Activated effector memory CD4-positive, alpha-beta T cell treated with Interleukin-2 at 50 U/mL for 16 hours (primary cell): ENCODE measurements at places on chromosomes 4 and X.

DNA sequence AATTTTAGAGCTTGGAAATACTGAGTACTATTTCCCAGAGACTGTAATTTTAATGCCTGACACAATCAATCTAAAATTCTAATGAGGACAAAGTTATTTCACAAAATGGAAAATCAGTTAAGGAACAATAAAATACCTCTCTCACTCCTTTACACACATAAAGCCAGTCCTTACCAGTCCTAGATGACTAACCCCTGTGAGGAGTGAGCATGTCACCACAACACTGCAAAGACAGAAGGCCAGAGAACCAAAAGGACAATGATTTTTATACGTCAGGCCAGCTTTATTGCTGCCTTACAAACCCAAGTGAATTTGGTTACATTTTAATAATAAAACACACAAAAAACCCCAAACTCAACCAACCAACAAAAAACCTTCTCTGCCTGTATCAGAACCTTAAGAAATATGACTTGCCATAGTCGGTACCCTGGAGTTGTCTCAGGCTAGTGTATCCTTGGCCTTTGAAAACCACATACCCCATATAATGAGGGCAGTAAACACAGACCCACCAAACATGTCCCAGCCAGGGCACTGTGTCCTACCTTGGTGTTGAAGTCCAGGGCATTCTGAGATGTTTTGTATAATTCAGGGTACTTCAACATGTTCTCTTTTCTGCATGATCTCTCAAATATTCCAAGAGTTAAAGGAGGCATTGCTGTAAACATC, 57.6 kb downstream of the SHISA3 start:
- no peak for DNase-seq

DNA sequence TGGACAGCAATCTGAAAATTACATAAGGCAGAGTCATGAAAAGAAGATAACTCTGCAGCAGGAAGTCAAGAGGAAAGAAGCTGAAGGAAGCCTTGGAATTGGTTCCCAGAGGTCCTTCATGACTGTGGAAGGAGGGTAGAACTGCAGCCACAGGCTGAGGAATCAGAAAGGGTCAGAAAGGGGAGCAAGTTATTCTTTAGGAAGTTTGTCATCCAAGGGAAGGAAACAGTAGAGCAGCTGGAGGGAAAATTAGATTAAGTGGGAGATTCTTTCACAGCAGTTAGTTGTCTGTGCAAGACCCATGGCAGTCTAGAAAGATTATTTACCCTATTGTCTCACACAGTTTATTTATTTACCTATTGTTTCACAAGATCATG, 9.3 kb upstream of the ADH1C start:
- DNase-seq, result no peak

GRCh38 chr4:156892805-156893204, 78.8 kb downstream of the PDGFC start:
- DNase-seq, result no peak

DNA sequence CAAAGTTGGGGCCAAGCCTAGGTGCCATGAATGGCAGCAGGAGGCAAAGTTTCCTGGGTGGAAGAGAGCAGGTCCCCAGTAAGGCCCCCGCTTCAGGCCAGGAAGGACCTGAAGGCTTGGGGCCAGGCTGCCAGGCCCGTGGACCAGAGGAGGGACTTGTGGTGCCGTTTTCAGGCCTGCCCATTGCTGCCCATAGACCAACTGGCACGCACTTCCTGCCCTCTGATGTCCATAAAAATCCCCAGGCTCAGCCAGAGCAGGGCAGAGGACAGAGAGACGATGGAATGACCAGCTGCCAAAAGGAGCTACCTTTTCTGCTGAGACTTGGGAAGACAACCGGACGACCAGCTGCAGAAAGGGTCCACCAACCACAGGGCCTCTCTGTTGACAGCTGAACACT, 1205.5 kb downstream of the ARAP2 start:
- no peak for DNase-seq

DNA sequence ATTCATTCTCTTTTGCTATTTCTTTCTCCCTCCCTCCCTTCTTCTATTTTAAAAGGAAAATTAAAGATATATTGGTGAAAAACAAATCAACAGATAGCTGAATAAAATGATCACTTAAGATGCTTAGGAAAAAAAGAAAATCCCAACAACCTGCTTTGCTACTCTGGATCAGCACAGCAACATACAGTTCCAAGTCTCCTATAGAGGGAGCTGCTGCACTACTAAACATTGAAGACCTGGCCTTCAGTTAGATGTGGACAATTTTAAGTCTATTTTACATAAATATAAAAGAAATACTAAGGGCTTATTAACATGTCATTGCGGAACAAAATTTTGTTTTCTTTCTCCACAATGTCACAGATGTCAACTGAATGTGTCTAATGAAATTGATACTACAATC, 226.4 kb downstream of the MAGEB5 start:
- DNase-seq, result no peak

DNA sequence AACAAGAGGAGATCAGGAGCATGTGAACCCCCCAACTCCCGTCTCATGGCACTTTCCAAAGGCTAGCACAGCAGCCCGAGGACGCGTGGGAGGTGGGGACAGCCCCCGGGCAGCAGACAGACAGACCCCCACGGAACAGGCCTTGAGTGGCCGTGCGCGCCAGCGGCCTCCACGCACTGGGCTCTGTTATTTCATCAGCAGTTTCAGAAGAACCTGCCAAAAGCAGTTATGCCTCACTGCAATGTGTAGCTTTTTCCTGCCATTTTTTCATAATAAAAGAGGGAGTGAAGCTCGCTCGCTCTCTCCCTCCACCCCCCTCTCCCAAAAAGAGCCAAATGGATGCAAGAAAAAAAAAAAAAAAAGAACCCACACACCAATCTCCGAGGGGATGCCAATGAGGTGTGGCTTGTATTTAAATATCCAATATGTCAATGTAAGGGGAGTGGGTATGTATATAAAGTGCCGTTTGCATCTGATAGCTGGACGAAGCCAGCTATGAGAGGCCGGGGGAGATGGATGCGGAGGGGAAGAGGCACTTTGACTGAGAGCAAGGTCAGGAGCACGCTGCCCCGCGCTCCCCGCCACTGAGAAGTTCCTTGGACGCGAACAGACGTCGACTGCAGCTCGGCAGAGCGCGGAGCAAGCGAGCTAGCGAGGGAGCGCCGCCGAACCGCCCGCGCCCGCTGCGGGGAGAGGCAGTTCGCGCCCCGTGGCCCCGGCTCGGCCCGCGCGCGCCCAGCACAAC, at the start of gene FGF16:
FGF16 (plus strand) TSS at position 482 of the 745 bp plus-strand sequence. CDS start 286 bp downstream, outside the sequence.
- DNase-seq, result no peak

DNA sequence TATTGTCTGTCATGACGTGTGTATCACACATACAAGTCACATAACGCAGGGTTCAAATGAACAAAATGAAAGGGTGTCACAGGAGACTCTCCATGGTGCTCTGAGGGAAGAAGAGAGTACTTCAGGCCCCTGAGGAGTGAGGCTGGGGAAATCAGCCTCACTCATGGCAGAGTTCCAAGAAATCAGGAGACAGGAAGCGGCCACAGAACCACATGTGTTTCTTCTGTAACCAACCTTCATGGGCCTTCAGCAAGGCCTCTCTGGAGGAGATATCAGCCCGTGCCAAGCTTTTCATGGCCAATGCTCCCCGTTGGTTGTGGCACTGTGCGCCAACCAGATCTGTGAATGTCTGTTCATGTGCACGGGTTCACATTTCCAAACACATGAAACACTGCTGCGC, 76.0 kb downstream of the NAT8L start:
- no peak for DNase-seq
